NCI-H510A (cell line): ENCODE measurements at places on chromosomes 1 and 21.
A peak's percentile ranks its signal among the peaks of the same experiment; 100 is the strongest.

- DNase-seq, result peak; percentile 94
Measured at GRCh38 chr1:181514298-181515290, 31.3 kb downstream of the CACNA1E start.

DNA sequence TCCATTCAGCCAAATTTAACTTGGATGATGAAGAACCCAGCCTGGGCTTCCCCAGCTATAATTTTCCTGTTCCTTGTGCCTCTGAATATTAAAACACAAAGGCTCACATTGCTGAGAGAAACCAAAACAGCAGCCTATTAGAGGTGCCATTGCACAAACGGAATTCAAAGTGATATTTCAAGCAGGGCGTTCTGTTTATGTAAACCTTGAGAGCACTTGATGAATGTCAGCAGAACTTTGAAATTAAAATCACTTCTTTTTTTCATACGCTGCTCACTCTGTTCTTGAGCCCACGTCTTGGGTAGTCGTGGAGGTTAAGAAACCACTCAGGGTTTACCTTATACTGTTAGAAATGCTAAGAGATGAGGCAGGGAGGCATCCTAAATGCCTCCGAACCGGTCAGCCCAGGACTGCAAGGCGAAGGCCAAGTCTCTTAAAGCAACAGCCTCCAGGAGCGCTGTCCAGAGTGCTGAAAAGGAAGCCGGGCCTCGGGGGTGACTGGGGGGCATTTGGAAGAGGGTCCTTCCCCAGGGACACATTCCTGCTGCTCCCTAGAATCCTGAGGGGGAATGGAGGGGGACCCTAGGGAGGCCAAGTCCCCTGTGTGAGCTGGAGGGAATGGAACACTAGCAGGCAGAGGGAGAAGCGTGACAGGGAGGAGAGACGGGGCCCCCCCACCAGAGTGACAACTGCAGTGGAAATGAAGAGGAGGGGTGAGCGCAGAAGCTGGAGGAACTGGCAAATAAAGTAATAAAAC, 154.8 kb upstream of the VAMP3 start:
- DNase-seq, result no peak

GRCh38 chr1:154729577-154729976, 121.6 kb upstream of the ADAR start:
- DNase-seq, result no peak

GRCh38 chr1:228174482-228175315, 9.1 kb downstream of the IBA57 start:
- DNase-seq, result no peak

GRCh38 chr1:76501586-76502219, 365.6 kb upstream of the ST6GALNAC5 start:
- DNase-seq, result no peak

DNA sequence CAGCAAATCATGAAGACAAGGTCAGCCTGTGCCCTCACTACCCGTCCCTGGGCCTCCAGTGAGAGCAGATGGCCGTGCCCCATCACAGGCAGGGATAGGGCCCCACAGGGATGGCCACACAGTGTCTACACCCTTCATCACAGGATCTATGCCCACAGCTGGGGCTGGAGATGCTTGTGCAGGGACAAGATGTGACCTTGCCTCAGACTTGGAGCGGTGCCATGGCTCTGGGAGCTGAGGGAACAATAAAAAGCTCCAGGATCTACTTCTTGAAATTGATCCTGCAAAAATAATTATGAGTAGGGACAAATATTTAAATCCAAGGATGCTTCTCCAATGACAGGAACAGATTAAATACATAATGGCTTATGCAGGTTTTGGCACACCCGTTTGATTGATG, 25.4 kb upstream of the TCEA3 start:
- no peak for DNase-seq

DNA sequence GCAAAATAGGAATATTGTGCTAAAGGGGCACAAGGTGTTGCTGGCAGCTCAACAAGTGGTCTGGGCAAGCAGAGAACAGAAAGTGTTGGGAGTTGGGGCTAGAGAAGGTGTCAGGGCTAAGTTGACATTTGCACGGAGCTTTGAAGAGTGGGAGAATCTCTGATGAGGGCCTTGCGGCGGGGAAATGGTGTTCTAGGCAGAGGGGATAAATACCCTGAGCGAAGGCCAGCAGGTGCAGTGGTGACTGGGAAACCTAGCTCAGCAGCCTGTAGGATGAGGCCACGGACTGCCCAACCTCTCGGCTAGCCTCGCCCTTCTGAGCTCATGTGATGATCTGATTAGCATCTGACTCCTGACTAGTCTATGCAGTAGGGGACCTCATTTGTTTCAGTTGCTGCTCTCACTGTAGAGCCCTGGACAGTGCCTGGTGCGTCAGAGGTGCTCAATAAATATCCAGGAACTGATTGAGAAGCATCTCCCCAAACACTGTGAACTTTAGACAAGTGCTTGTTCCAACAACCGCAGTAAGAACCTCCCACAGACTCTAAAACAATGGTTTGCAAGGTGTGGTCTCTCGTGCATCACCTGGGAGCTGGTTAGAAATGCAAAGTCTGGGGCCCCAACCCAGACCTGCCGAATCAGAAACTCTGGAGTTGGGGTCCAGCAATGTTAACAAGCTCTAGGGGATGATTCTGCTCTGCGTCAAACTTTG, 1.0 kb upstream of the FOXO6 start:
- DNase-seq, result peak; percentile 56

DNA sequence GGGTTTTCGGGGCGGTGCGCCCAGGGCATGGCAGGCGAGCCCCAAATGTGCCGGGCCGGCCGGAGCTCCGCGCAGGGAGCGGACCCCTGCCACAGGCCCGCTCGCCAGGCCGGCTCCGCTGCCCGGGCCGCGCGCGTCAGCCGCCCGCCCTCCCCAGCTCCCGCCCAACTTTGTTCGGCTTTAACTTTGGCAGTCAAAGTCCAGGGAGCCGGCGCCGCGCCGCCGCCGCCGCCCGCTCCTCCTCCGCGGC, 488 bp downstream of the SLC35D1 start:
- peak; percentile 42 for DNase-seq

GRCh38 chr1:182473556-182473955, 23.6 kb downstream of the RGSL1 start:
- DNase-seq, result no peak

DNA sequence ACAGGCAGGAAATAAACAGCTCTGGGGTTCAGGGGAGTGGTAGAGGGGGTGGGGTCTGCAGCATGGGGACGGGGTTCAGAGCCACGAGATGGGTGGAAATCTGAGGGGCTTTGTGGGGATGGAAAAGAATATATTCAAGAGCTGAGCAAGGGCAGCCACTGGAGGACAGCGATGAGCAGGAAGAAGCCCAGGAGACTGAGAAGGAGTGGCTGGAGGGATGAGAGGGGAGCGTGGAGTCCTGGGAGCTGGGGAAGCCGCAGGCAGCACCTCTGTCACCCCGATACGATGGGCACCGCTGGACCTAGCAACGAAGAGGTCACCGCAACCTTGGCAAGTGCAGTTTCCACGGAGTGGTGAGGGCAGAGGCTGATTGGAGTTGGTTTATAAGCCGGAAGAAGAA, 10.0 kb upstream of the KCNAB2 start:
- DNase-seq, result no peak
